ENCODE measurements at places on chromosomes 13 and 19.

GRCh38 chr13:74573654-74574053 is 439.4 kb upstream of the KLF12 start:
- DNase-seq: no peak

DNA sequence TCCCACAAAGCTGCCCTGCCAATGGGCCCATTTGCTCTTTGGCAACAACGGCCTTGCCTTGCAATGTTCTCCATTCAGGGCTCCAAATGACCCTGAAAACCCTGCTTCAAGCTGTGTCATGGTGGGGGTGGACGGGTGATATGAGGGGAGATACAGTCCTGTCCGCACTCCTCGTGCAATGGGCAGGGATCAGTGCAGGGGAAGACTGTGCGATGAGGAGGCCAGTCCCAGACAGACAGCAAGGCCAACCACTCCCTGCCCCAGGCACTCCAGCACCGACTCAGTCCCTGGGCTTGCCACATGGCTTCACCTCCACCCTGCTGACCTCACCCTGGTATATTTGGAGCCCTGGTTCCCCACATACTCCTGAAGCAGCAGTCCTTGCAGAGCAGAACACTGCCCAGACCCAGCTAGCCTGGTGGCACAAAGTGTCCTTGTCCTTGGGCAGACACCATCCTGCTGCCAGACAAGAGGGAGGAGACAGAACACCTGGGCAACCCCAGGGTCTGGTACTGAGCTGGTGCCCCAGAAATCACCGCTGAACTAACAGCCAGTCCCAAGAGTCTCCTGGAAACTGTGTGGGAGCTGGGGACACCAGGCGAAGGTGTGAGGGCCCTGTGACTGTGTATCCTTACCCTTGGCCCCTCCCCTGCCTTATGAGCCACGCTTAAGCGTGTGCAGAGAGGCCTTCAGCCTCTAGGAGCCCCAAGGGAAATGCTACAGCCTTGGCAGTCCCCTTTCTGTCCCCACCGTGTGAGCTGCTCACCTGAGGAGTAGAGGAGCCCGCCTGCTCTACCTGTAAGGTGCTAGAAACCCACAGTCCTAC is 9.1 kb upstream of the SLC35E1 start:
- DNase-seq: no peak

DNA sequence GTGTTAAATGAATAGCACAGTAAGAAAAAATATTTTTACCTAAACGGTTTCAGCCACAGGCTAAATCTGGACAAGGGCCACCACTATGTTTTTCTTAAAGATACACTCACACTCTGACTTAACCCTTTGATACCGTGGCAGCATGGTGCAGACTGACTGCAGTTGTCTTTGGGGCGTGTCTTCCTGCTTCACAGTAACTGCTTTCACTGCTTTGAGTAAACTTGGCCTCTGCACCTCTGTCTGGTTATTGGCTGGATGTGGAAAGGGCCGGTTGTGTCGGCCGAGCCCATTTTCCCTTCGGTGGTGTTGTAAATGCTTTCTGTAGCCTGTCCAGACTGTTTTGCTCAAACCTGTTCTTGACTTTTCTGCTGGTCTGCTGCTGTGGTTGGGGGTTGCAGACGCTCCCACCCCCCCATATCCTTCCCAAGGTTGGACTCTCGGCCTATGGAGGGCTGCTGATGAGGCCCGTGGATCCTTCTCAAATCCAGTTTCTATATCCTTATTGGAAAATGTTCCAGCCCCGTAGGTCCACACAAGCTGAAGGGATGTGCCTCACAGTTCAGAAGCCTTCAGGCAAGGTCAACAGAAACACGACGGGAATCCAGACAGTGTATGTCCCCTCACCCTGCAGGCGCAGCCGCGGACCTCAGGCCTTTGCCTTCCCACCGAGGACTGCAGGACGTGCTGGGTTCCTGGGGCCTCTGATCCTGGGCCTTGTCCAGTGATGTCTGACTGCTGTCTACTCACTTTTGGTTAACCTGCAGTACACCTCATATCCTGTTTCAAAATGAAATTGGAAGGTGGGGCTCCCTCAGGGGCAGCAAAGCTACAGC is 90.2 kb upstream of the RNF113B start:
- DNase-seq: no peak

DNA sequence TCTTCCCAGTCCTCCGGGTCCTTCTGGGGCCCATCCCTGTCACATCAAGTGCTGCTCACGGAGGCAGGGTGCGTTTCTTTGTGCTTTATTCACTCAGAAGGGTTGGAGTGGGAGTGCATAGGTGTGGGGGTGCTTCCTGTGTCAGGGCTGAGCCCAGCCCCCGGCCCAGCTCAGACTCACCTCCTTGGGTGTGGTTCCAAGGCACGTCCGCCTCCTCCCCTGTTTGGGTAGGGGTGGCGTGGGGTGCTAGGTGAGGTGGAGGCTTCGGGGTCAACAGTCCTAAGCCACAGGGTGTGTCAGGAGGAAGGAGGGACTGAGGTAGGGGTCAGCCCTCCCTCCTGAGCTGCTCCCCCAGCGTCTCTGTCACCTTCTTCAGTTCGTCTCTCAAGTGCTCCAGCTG is 3.1 kb downstream of the CCER2 start:
- DNase-seq: no peak

- no peak for DNase-seq
Observed at GRCh38 chr13:75285310-75285709, 196.7 kb downstream of the TBC1D4 start.

DNA sequence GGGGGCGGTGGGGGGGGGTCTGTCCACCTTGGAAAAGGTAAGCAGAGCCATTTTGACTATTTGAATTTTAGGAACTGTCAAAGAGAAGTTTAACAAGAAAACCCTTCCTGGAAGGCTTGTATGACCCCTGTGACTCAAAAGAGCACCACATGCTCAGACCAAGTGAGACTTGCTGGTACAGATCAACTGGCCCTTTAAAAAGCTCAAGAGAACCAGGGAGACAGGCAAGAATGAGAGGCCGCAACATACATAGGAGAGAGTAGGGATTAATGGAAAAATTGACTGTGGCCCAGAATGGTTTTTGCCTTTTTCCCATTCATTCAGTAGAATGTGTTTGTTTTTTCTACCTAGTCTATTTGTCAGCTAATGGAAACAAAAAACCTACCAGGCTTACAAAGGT is 26.2 kb upstream of the ATP8A2 start:
- no peak for DNase-seq

DNA sequence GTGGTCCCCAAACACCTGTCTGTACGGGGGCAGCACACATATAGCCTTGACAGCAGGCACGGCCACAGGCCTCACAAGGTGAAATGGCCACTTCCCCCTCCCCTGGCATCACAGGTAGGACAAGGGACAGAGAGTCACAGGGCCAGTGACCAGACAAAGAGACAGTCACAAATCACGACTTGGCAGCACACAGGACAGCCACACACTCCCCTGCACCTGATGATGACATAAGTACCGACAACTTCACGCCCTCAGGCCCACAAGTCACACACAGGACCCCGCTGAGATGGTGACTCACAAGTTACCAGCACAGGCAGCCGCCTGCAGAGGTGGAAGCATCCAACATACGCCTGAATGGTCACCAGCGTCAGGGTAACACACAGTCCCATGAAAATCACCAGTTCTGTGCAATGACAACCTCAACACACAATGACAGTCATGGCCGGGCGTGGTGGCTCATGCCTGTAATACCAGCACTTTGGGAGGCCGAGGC is 16.5 kb downstream of the TYK2 start:
- peak; percentile 27 for DNase-seq

DNA sequence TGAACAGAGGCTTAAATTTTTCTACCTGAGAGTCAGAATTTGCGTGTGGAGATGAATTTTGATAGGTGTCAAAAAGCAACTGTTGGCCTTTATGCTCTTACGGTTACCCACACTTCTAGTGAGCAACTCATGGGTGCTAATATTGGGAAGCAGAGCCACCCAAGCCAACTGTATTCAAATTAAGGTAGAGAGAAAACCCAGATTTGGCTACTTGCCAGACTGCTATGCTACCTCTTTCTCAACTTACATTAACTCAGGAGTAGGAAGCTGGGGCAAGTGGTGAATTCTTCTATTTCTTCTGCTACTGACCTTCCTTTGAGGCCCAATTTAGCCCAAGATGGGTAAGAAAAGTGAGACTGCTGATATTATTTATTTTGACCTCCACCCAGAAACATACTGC is 83.9 kb downstream of the OLFM4 start:
- DNase-seq: no peak

DNA sequence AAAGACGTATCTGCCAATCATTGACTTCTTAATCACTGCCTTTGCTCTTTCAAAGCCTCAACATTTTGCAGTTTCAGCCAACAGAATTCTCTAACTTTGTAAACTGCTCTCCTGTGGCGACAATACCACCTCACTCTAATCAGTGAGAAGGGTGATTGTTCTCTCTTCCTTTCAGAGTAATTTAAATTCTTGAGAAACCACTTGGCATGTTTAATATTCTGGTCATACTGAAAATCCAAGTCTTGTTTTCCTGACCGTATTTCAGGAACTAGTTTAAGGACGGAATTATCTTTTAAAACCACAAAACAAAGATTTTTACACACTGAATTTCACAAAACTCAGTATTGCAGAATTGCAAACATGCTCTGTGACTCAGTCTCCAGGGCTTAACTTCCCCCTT is 5.2 kb upstream of the CDC16 start:
- no peak for DNase-seq

DNA sequence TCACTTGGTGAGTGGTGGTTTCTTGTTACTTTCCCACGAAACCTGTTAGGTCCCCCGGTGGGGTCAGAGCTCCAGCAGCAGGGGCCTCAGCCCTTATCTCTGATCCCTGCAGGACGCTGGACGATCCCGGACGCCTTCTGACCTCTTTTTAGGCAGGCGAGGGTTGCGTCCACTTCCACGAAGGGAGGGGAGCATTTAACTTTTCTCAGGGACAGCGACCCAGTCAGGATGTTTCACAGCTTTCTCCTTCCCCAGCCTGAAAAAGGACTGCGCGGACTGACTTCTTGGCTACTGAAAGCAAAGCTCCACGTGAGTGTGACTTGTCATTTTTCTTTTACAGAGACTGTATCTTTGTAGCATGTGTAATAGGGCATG is 692 bp downstream of the ZNF234 start:
- peak; percentile 67 for DNase-seq

DNA sequence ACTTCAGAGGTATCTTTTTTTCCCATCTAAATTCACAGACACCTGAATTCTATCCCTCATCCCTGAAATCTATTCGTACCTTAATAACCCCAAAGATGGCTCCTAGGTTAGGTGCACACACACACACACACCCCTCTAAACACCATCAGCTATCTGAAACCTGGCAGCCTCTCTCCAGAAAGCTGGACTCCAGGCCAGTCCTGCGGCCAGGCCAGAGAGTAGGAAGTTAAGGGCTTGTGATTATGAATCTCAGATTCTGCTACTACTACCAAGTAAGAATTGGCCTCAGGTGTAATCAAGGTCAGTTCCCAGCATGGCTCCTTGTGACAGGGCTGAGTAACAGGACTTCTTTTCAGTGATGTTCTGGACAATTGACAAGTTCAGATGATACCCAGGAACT is 244.2 kb upstream of the SERP2 start:
- no peak for DNase-seq

- no peak for DNase-seq
Observed at GRCh38 chr19:3851254-3852176, 17.3 kb downstream of the ZFR2 start.

DNA sequence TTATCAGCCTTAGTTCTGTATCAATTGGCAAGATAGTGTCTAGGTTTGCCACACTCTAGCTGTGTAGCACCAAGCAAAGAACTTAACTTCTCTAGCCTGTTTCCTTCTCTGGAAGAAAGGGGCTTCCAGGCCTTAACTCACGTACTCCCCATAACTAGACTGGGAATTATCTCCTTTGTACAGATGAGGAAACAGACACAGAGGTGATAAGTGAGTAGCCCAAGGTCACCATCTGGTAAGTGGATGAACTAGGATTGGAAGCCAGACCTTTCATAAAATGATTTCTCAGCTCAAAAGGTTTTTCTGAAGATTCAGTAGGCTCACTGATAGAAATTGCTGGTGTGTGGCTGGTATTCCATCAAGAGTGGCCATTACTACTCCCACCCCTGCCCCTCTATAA is 3.1 kb downstream of the ZNF428 start:
- no peak for DNase-seq

GRCh38 chr19:1961000-1961883 is 20.3 kb downstream of the CSNK1G2 start:
- DNase-seq: no peak

DNA sequence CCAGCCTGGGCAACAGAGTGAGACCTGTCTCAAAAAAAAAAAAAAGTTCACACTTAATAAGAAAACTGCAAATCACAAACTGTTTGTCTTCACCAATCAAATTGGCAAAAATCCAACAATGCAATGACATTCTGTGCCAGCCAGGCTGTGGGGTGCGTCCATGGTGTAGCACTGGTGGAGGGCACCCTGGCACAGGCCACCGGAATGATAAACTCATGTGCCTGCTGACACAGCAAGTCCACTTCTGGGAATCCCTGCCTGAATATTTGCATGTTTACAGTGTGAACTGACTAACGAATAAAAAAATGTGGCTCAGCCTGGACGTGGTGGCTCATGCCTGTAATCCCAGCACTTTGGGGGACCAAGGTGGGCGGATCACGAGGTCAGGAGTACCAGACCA is 1.6 kb upstream of the LRRC25 start:
- DNase-seq: peak; percentile 43

DNA sequence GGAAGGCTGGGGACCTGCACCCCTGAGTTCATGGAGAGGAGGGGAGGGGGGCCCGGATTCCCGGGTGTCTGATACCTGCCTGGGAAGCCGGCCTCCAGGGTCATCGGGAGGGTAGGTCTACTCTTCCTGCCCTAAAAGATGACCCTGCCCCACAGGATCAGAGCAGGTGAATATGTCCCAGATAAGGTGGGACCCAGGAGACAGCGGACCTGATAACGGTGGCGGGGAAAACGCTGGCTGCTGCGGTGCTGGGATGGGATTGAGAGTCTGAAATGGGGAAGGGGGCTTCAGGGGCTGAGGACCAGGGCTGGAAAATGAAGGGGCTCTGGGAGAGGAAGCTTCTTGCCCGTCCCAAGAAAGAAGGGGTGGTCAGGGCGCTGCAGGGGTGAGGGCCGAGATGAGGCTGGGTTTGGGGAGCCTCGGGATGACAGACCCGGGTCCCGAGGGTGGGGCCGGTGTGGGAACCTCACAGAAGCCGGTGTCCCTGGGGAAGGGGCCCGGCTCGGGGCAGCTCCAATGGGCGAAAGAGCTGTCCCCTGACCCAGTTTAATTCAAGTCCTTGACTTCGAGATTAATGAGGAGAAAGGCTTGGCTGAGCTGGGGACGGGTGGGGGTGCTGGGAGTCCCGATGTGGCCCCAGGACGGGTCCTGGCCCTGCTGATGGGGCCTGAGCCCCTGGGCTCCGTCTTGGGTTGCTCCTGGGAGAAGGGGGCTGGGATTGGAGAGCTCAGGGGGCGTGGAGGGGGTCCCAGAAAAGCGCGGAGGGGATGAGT is 823 bp downstream of the TTYH1 start:
- DNase-seq: no peak

DNA sequence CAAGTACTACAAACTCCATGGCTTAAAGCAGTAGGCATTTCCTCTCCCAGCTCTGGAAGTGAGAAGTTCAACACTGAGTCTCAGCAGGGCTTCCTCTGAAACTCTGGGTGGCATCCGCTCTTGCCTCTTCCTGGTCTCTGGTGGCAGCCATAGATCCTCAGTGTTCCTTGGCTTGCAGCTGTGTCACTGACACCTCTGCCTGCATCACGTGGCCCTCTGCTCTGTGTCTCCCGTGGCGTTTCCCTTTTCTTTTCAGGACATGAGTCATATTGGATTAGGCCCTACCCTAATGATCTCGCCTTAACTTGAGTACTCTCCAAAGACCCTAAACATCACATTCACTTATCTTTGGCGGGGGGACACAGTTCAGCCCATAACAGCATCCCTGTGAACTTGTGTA is 466.7 kb downstream of the MYO16 start:
- DNase-seq: no peak

GRCh38 chr13:30735872-30736175 is 481 bp downstream of the ALOX5AP start:
- DNase-seq: no peak
